NAMALWA (cell line): ENCODE measurements at places on chromosomes 7 and 10.

DNA sequence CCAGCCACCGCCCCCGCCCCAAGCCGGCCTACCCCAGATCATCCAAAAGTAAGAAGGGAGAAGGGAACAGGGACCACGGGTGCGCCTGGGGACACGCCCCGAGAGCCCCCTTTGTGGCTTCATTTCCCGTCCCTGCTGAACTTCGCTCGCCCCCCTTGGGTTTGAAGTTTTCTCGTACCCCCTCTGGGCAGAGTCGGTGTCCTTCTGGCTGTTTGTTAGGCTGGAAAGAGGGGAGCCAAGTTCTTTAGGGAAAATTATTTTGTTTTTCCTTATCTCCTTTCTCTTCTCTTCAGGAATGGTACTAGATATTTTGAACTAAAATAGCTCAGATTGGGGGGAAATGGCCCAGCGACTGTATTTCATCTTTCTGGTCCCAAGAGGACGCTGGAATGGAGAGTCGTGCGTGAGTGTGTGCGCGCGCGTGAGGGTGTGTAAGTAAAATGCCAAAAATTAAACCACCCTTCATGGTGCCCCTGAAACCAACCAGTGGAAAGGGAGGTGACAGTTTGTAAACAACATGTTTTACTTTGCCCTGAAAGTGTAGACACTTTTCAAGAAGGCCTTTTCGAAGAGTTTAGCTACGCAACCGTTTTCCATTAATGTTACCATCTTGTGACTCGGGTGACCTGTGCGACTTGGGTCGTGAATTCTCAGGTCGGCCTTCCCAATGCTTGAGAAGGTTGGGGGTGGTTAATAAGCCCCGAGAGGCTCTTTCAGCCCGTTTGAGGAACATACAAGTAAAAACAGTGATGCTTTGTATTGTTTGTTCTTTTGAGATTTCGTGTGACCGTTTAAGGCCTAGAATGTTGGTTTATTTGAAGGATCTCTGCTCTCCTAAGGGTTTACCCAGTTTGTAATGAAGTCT, 694 bp downstream of the RBM20 start:
- no peak for DNase-seq

- DNase-seq: no peak
Observed at GRCh38 chr10:123019941-123020703, 11.3 kb downstream of the ACADSB start.

GRCh38 chr7:38020121-38020785, 99.8 kb downstream of the EPDR1 start:
- DNase-seq: no peak

GRCh38 chr10:89921403-89921802, 220.0 kb downstream of the KIF20B start:
- no peak for DNase-seq

DNA sequence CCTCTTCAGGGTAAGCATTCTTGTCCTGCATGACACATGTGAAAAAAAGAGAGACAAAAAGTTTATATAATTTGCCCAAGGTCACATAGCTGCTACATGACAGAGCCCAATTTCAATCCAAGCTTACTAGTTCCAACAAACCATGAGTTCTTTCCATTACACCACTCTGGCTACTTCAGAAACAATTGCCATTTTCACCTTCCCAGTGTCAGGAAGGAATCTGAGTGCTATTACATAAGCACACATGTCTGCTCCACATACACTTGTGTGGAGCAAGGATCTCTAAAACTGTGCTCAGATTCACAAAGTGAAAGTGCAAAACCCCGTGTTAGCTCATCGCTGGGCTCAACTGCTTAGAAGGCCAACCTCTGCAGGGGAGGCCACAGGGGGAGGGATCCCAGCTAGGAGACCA, 356.2 kb upstream of the NFE2L3 start:
- DNase-seq: no peak

DNA sequence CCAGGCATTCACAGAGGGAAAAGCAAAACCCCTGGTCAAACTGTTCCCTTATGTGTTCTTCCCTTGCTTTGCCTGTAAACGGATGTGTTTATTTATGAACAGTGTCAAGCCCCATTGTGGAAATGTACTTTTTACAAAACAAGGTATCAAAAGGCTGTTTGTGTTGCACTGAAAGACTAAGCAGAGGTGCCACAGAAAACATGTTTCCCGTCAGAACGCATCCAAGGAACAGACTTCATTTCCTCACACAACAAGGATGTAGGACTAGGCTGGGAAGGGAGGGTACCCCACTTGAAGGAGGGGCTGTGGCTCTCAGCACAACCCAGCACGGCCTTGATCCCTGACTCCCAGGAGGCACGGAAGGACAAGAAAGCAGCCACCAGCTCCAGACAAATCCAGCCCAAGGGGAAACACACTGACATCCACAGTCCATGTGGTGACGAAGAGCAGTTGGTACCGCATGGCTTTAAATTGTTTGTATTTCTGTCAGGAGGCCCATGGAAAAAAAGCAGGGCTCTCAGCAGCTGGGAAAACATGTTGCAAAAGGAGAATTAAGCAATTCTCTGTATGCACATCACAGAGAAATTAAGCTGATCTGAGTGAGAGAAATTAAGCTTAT, 85.6 kb downstream of the RNF216 start:
- no peak for DNase-seq

GRCh38 chr10:1208366-1209311, 152.5 kb downstream of the WDR37 start:
- DNase-seq: no peak

- no peak for DNase-seq
Observed at GRCh38 chr7:76074972-76075370, 27.1 kb downstream of the MDH2 start.

DNA sequence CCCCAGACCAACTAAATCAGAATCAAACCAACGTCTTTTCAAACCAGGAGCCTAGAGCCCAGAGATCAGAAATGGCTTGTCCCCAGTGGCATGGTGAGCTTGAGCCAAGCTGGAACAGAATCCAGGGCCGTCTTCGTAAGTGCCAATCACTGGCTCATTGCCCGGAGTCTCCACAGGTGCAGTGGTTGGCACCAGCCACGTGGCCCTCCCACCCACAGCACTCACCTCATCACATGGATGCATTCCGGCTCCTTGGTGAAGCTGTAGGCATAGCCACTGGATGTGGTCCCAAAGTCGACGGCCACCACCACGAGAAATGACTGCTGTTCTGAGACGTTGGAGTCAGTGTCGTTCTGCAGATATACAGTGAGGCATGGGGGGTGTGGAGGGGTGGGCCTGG, 37.4 kb downstream of the HSPA12A start:
- DNase-seq: no peak

GRCh38 chr10:91528768-91529167, 104.1 kb downstream of the PPP1R3C start:
- no peak for DNase-seq

GRCh38 chr7:128004623-128005022, 26.6 kb downstream of the LRRC4 start:
- DNase-seq: no peak

GRCh38 chr10:131270461-131271190, 40.9 kb downstream of the TCERG1L start:
- no peak for DNase-seq

DNA sequence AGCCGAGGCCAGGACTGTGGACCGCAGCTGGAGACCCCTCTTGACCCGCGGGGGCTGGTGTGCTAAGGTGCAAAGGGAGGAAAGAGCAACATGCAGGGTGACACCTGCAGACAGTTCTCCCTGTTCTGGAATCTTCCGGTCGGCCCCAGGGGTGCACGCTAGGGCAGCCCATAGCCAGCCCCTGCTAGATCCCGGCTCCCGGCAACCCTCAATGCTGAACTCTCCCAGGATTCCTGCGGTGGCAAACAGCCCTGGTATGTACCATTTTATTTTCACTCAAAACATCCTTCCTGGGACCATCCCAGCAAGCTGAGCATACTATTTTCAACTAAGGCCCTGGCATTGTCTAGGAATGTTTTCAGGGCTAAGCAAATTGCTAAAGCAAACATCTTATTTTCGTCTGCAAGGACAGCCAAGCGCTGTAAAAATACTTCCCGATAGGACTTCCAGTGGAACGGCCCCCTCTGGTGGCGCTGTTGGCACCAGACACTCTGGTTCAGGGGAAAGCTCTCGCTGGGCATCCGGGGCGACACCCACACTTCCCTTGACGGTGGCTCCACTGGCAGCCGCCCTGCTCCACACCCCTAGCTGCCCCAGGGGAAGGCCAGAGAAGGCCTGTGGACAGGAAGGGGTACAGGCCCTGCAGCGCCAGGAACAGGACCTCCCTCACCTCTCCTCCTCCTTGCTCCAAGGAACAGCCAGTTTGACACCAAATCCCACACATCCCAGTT, 99.4 kb downstream of the CTBP2 start:
- DNase-seq: peak; percentile 62

DNA sequence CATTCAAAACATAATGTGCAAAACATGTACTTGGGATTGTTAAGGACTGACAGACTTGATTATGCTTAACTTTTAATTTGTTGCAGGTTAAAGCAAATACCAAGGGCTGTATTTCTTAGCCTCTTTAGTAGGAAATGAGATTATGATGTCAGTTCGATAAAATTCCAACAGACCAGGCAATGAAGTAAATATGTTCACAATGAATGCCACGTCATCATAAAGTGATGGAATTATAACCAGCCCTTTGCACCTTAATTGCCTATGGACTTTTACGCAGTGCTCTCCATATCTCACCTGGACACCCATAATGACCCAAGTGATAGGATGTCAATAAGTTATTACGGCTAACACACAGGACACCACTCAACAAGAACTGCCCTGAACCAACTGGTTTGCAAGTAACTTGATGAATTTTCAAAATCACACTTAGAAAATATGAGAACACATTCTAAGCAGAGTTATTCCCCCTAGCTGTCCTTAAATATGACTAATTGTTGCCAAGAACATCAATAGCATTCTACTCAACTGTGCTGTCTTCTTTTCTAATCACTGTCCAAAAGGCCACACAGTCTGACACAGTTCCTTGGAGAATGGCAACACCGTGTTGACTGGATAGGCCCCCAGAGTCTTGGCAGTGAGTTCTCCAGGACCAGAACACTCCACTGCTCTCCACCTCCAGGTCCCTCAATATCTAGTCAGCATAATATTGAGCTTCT, 115.0 kb downstream of the CHCHD3 start:
- DNase-seq: no peak

DNA sequence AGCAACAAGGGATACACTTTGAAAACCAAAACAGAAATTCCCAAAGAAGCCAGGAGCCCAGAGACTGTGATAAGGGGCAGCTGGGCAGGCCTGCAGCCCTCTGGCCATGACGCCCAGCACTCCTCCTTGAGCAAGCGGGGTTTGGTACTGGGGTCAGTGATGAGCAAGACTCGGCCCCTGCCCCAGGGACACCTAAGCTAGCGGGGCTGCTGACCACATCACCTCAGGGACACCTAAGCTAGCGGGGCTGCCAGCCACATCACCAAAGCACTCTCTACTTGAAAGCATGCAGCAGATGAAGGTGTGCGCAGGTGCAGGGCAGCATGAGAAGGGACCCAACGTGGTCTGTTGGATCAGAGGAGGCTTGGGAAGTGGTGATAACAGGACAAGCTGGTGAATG, 108.0 kb upstream of the PPP2R2D start:
- DNase-seq: no peak

GRCh38 chr10:1393481-1393880, 337.3 kb downstream of the WDR37 start:
- DNase-seq: no peak

DNA sequence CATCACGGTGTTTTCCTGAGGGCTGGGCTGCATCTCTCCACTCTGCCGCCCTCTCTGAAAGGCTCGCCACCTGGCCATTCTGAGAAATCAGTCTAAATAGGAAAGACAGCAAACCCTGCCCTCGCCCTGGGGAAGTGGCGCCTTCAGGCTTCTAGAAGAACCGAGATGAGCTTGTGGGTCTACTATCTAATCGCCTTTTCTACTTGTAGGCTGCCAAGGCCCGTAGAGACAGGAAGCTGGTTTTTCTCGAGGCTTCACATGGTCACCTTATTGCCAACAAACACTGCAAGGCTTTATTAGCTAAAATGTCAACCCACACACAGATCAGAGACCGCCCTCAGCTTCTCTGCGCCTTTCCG, 21.4 kb downstream of the LAT2 start:
- DNase-seq: no peak

- DNase-seq: no peak
Observed at GRCh38 chr10:76309070-76309469, 877.6 kb downstream of the LRMDA start.

GRCh38 chr7:27176524-27176845, 2.4 kb upstream of the HOXA10 start:
- DNase-seq: no peak

DNA sequence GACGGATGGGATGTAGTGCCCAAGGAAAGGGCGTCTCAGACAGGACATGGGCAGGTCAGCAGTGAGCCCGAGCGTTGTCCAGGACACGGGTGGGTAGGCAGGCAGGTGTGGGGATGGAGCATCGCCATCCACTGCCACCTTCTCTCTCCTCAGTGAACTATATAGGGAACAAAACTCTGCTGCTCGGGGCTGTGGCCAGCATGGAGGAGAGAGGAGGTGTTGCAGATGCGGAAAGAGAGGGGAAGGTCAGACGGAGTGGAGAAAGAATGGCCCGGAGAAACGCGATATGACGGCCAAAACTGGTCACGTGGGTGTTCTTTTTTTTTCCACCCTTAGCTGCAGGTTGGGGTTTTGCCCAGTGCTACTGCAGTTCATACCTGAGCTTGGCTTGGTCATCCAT, 71.2 kb downstream of the GRID1 start:
- no peak for DNase-seq

DNA sequence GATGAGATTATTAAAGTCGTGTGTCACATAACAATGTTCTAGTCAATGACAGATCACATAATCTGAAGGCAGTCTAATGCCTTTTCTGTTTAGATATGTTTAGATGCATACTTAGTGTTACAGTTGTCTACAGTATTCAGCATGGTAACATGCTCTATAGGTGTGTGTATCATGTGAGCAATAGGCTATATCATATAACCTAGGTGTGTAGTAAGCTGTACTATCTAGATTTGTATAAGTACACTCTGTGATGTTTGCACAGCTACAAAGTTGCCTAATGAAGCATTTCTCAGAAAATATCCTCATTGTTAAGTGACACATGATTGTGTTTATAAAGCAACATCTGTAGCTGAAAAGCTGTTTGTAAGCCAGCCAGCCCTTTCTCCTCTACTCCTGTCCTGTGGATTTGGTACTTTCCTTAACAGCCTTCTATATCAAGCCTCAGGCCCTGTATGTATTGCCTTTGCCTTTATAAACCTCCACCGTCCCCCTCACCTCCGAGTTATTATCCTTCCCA, 6.3 kb downstream of the HECTD2 start:
- no peak for DNase-seq

DNA sequence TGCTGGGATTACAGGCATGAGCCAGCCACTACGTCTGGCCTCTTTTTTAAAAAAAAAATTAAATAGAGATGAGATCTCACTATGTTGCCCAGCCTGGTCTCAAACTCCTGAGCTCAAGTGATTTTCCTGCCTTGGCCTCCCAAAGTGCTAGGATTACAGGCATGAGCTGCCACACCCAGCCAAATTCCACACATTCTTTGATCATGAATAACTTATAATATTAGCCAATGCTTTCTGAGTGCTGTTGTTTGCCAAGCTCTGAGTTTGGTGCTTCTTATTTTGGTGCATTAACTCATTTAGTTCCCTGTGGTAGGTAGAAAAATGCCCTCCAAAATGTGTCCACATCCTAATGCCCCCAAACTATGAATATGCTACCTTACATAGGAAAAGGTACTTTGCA, 47.2 kb upstream of the MKI67 start:
- DNase-seq: no peak

GRCh38 chr10:58385784-58386112, 538 bp downstream of the TFAM start:
- DNase-seq: peak; percentile 36

- DNase-seq: peak; percentile 78
Observed at GRCh38 chr7:93551063-93551895, 23.2 kb downstream of the CALCR start.
